ENCODE measurements at places on chromosomes 2 and 18.

DNA sequence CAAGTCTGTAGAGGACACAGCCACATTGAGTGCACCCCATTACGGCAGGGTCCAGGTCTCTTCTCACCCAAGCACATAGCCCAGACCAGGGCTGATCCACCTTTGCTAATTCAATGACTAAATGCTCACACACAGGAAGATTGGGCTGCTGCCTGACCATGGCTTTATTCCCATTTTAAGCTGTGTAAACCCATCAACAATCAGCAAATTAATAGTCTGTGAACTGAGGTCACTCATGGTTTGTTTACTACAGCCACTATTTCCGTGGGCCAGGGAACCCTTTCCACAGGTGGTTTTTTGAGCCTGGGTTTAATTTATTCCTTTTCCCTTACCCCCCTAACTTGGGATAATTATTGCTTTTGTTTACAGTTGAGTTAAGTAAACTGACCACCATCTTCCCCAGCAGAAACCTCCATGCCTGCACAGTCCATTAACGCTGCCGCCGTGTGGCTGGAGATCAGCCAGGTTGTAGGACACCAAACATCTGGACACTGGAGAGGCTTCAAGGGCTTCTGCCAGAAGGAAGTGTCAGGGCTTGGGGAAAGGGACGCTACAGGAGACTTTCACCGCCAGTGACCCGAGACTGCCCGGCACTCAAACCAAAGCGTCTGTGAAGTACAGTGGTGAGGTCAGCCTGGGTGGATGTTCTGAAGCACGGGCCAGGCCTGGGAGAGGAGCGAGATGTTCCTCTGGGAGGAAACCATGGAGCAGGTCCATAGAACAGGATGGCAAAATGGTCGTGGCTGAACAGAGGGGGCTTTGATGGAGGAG is 282.9 kb downstream of the DYSF start:
- no peak for DNase-seq

GRCh38 chr2:69753659-69754363 is 11.9 kb downstream of the ANXA4 start:
- DNase-seq: no peak

- no peak for DNase-seq
Measured at GRCh38 chr2:219658874-219659273, 31.4 kb downstream of the SLC4A3 start.

- no peak for DNase-seq
Measured at GRCh38 chr2:53208815-53209214, 558.8 kb upstream of the CHAC2 start.

GRCh38 chr18:62883937-62884735 is 168.8 kb downstream of the PHLPP1 start:
- no peak for DNase-seq

- no peak for DNase-seq
Measured at GRCh38 chr2:71785516-71785981, 332.2 kb downstream of the DYSF start.

GRCh38 chr2:207083361-207084110 is 82.2 kb downstream of the KLF7 start:
- DNase-seq: peak; percentile 40

DNA sequence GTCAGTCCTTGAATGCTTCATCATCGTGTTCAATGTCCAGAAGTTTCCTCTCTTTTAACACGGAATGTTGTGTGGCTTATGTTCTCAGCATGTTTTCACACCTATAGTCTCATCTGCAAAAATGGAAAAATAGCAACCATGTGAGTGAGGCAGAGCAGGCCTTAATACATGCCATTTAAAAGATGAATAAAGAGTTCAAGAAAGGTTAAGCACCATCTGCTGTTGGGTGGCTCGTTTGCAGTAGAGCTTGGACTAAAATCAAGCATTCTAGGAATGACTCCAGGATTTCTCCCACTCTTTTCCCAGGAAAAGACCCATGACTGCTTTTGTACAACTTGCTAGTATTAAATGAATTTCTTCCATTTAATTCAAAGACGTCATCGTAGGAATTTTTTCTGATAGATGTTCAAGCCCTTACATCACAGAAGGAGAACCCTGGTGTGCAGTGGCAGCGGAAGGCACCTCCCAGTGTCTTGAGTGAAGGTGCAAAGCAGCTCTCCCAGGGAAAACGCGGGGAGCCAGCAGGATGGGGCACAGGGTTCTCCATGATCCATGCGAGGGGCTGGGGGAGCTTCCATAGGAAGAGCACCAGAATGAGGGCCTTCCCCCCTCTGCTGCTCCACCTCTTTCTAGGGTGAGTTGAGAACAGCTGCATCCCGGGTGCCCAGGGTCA is 9.6 kb downstream of the DCDC2C start:
- DNase-seq: peak; percentile 1

- peak; percentile 4 for DNase-seq
Measured at GRCh38 chr2:131092458-131093005, 728 bp downstream of the FAM168B start.

- DNase-seq: no peak
Measured at GRCh38 chr2:20509770-20510490, 63.1 kb downstream of the RHOB start.
